ENCODE measurements at places on chromosomes 11 and 22. TPM values are rescaled to one million over a fixed set of nuclear protein-coding genes. Genes with fewer than 3 reads are reported as not detected.

- DNase-seq = peak; percentile 89
Observed at GRCh38 chr22:42930810-42931420, 73.8 kb upstream of the ARFGAP3 start.

GRCh38 chr11:126304457-126305075 lies 706 bp downstream of the DCPS start:
- no peak for DNase-seq

GRCh38 chr11:12174477-12175143 lies 64.2 kb downstream of the MICAL2 start:
- DNase-seq = peak; percentile 72

Gene EHF
- not detected for total RNA-seq

Gene FAM118A
- 9.6 TPM for total RNA-seq

Gene OR51B5
- not detected for total RNA-seq

- DNase-seq = no peak
Observed at GRCh38 chr11:98056945-98057344, 963.8 kb upstream of the CNTN5 start.
